ENCODE measurements at places on chromosomes 4 and X. TPM values are rescaled to one million over a fixed set of nuclear protein-coding genes. Genes with fewer than 3 reads are reported as not detected.

Gene S100G
- not detected for total RNA-seq

Gene DRD5
- total RNA-seq = not detected

Gene AWAT2
- total RNA-seq = not detected

Gene PPP1R3F
- 13.9 TPM for total RNA-seq

Gene EREG
- total RNA-seq = not detected

DNA sequence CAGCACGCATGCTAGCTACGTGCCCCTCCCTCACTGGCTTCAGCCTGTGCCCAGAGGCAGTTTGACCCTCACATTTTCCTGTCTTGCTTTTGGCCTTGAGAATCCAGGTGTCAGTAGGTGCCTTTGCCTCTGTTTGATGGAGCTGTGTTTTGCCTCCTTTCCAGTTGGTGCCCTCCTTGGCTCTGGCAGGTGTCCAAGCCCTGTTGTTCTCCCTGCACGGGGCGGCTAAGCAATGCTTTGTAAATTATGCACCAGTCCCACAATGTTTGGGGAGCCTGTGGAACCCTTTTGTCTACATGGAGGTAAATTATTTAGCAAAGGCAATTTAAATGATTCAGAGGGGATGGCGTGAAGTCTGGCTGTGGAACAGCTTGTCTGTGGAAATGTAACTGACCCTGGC is 202.9 kb upstream of the BOD1L1 start:
- H3K27me3 ChIP-seq = no peaks in the 10 kb centered on the region
- no peak for DNase-seq
- H3K4me1 ChIP-seq = no peaks in the 10 kb centered on the region
- H3K36me3 ChIP-seq = no peaks in the 10 kb centered on the region
- H3K4me3 ChIP-seq = no peak overlapping the region
- no peak overlapping the region for H3K27ac ChIP-seq

- H3K27me3 ChIP-seq = no peaks in the 10 kb centered on the region
- no peaks in the 10 kb centered on the region for H3K4me1 ChIP-seq
- H3K36me3 ChIP-seq = no peaks in the 10 kb centered on the region
- H3K27ac ChIP-seq = no peak overlapping the region
Observed at GRCh38 chr4:60744767-60745166, 455.4 kb upstream of the ADGRL3 start.

DNA sequence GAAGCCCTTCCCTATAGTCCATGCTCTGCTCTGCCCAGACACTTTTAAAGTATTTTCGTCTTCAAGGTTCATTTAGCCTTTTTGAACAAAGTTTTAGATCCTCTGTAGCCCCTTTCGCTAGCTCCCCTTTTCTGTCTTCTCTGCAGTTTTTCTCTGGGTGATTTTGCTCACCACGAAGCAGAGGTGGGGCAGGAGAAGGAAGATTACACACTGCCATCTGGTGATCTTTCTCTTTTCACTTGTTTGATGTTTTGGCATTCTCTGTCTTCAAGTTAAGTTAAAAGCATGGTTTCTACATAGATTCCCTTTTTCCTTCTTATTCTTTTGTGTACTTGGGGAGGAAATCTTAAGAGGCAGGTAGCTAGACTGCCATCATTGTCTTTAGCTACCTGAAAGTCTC is 43.9 kb downstream of the CC2D2A start:
- H3K36me3 ChIP-seq = peaks cover 4% of the 10 kb centered on the region
- no peak overlapping the region for H3K4me3 ChIP-seq
- no peak for DNase-seq
- H3K27me3 ChIP-seq = no peaks in the 10 kb centered on the region
- H3K27ac ChIP-seq = no peak overlapping the region
- H3K4me1 ChIP-seq = peaks cover 6% of the 10 kb centered on the region

DNA sequence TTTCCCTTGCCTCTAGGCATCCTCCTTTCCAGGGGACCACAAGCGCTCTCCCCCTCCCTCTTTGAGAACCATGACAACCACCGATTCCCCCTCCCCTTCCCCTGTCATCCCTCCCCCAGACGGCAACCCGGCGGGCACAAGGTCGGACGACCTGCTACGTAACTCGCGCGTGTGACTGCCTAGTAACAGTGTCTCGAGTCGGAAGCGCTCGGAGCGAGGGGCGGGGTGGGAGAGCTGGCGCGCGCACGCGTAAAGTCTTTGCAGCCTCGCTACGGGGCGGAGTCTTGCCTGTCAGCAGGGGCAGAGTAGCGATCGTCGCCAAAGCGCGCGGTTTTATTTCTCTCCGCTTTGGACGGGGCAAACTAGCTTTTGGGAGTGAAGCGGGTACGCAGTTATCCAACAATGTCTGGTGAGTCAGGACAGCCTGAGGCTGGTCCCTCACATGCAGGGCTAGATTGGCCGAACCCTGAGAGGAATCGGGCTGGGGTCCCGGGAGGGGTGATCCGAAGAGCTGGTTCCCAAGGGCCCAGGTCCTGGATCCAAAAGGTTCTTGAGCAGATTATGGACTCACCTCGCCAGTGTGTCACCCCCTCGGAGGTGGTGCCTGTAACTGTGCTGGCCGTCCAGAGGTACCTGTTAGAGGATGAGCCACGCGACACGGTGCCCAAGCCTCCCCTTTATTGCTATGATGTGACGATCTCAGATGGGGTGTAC is at the start of gene RADX:
Gene RADX (plus strand): TSS at position 300 of the 714 bp plus-strand sequence. CDS start 103 bp downstream, at position 403.
- H3K27me3 ChIP-seq = no peaks in the 10 kb centered on the region
- peak within 1 kb of the TSS; percentile 92 for H3K27ac ChIP-seq
- peaks cover 15% of the 10 kb centered on the region for H3K4me1 ChIP-seq
- peak; percentile 91 for DNase-seq
- no peaks in the 10 kb centered on the region for H3K36me3 ChIP-seq
- peak within 1 kb of the TSS; percentile 85 for H3K4me3 ChIP-seq

GRCh38 chrX:129091097-129091496 is 432.2 kb downstream of the SMARCA1 start:
- DNase-seq = no peak
- H3K4me1 ChIP-seq = no peaks in the 10 kb centered on the region
- no peak overlapping the region for H3K27ac ChIP-seq
- H3K36me3 ChIP-seq = no peaks in the 10 kb centered on the region
- no peaks in the 10 kb centered on the region for H3K27me3 ChIP-seq

- no peak overlapping the region for H3K4me3 ChIP-seq
- no peaks in the 10 kb centered on the region for H3K36me3 ChIP-seq
- no peak overlapping the region for H3K27ac ChIP-seq
- H3K27me3 ChIP-seq = no peaks in the 10 kb centered on the region
- H3K4me1 ChIP-seq = peaks cover 2% of the 10 kb centered on the region
Observed at GRCh38 chr4:179941911-179942310, 2301.3 kb upstream of the TENM3 start.

GRCh38 chrX:51332188-51332942 is at the start of gene NUDT10:
Gene NUDT10, plus strand, starts transcription at chrX:51332822. Its CDS starts 144 bp downstream, at chrX:51332966.
- no peaks in the 10 kb centered on the region for H3K36me3 ChIP-seq
- H3K27ac ChIP-seq = peak within 1 kb of the TSS; percentile 63
- H3K27me3 ChIP-seq = peaks cover 8% of the 10 kb centered on the region
- H3K4me3 ChIP-seq = peak within 1 kb of the TSS; percentile 79

GRCh38 chrX:9132036-9132638 is 98.2 kb upstream of the FAM9B start:
- H3K27ac ChIP-seq = no peak overlapping the region
- H3K4me1 ChIP-seq = no peaks in the 10 kb centered on the region
- no peaks in the 10 kb centered on the region for H3K27me3 ChIP-seq
- H3K4me3 ChIP-seq = no peak overlapping the region

DNA sequence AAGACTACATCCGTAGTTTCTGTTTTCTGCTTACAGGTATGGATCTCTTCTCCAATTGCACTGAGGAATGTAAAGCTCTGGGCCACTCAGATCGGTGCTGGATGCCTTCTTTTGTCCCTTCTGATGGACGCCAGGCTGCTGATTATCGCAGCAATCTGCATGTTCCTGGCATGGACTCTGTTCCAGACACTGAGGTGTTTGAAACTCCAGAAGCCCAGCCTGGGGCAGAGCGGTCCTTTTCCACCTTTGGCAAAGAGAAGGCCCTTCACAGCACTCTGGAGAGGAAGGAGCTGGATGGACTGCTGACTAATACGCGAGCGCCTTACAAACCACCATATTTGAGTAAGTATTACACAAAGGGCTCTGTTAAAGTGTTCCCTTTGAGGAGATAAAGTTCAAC is 13.8 kb downstream of the PCDH10 start:
- H3K27me3 ChIP-seq = no peaks in the 10 kb centered on the region
- DNase-seq = no peak
- no peak overlapping the region for H3K4me3 ChIP-seq
- H3K4me1 ChIP-seq = no peaks in the 10 kb centered on the region

DNA sequence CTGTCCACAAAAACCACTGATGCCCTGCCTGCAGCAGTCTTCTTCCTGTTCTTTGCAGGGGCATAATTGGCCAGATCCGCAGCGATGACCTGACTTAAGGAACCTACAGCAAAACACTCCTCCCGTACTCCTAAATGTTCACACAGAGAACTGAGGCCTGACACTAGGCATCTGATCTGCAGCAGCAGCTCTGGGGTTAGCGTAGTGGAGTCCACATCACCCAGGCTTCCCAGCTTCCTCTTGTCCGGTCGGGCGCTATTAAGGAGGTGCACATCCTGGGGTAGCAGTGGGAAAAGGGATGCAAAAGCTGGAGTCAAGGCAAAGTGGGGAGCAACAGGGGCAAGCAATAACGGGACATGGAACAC is 758 bp downstream of the SCFD2 start:
- H3K36me3 ChIP-seq = peaks cover 14% of the 10 kb centered on the region
- H3K27ac ChIP-seq = peak overlapping the region; percentile 95
- DNase-seq = peak; percentile 43
- peak overlapping the region; percentile 90 for H3K4me3 ChIP-seq
- peaks cover 48% of the 10 kb centered on the region for H3K4me1 ChIP-seq

DNA sequence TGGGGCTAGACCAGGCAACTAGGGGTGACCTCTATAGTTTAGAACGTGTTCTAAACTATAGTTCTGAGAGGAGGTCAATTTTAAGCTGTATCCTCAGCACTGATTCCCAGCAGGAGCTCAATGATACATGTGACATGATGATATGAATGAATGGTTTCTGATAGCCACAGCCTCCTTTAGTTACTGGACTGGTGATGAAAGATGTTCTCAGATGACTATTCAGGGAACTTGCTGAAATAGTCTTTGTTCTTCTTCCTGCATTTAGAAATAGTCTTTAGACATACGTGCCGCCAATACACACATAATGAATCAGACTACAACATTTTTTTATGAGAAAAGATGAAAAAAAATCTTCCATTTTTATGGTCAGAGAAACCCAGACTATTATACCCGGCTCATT is 116.3 kb upstream of the TMEM150C start:
- no peak for DNase-seq
- no peaks in the 10 kb centered on the region for H3K36me3 ChIP-seq
- peaks cover 7% of the 10 kb centered on the region for H3K27me3 ChIP-seq
- no peak overlapping the region for H3K4me3 ChIP-seq
- peaks cover 10% of the 10 kb centered on the region for H3K4me1 ChIP-seq

GRCh38 chrX:42857766-42858165 is 79.8 kb upstream of the PPP1R2C start:
- DNase-seq = no peak
- no peaks in the 10 kb centered on the region for H3K4me1 ChIP-seq
- no peak overlapping the region for H3K27ac ChIP-seq
- no peak overlapping the region for H3K4me3 ChIP-seq
- no peaks in the 10 kb centered on the region for H3K36me3 ChIP-seq
